ENCODE measurements at places on chromosomes 2 and 18.

DNA sequence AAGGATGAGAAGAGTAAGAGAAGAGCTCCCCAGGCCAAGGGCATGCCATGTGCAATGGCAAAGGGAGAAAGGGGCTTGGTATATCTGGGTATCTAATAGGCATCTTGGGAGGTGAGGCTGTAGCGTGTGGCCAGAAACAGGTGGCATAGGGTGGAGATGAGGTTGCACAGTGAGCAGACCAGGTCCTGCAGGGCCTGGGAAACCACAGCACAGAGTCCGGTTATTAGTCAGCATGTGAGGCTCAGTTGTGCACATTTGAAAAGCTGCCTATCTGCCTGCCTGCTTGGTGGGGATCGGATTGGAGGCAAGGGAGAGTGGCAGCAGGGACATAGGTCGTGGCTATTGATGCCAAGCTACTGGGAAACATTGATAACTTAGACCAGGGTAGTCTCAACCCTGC lies 190.6 kb downstream of the TPGS2 start:
- DNase-seq: no peak

DNA sequence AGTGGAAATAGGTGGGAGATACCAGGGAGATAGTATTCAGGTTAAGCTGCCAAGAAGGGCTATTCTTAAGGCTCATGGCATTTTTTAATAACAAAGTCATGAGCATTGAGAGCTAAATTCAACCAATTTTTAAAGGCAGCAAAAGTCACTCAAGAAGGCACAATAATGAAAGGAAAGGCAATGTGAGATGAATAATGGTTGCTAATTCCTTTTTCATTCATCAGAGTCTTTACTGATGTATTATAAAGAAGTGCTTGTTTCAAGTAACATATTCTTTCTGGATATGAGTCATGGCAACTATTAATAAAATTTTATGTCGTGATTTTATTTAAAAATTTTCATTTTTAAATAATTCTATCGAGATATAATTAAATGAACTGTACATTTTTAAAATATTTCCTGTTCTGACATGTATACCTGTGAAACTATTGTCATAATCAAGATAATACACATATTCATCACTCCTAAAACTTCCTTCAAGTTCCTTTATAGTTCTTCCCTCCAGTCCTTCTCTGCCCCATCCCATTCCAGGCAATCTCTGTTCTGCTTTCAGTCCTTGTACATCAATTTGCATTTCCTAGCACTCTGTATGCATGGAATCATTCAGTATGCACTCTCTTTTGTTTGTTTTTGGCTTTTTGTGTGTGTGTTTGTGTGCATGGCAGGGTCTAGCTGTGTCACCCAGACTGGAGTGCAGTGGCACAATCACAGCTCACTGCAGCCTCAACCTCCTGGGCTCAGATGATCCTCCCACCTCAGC lies 40.8 kb downstream of the VWC2L start:
- no peak for DNase-seq

DNA sequence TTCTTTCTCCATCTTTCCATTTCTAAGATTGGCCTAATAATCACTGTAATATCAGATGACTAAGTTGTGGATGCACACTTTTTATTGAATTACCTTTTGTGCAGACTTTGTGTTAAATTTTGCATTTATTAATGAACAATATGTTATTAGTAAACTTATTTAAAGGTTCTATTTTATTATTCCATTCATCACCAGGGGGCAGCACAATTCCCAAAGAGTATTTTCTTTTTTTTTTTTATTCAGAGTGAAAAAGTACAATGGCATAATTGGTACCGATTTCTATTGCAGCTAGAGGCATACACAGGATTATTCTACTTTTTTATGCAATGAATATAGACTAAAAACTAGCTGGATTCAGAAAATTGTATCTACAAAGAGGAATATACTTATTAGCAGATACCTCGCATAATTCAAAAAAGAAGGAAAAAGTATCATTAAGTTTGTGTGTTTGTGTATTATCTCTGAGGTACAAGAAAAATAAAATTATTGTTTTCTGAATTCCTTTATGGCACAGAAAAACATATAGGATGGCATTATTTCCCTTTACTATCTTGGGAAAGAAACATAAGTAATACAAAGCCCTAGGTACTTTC lies 390.6 kb downstream of the ERBB4 start:
- no peak for DNase-seq

DNA sequence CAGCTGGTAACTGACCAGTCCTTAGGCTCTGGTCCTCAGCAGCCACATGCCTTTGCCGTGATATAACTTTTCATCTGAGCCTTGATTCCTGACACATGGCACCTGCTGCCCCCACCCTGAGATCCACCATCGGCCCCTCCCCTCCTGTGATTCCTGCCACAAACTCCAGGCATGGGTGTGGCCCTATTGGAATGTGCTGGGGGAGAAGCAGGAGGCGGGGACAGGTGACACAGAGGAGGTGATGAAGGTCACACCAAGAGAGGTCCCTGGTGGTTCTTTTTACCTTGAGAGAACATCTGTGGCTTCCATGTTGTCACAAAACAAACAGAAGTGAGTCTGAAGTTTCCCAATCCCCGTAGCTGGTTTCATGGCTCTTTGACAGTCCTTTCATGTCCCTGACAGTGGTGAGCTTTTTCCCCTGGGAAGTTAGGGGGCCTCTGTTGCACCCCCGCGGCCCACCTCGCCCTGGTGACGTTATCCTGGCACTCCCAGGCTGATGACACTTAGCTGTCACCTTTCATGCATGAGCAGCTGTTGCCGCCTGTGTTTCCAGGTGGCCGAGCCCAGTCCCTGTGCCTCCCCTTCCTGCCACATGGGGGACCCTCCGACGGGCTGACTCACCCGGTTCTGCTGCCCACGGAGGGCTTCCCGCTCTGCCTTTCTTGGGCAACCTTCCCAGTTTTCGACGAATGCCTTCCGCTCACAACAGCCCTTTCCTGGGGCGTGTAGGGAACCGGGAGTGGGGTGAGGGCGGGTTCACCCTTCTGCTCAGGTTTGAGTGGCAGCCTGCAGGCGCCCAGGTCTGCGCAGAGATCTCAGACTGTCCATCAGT lies 66.3 kb upstream of the GLI2 start:
- DNase-seq: no peak

GRCh38 chr2:61288070-61288841 lies 126.3 kb downstream of the C2orf74 start:
- DNase-seq: no peak

DNA sequence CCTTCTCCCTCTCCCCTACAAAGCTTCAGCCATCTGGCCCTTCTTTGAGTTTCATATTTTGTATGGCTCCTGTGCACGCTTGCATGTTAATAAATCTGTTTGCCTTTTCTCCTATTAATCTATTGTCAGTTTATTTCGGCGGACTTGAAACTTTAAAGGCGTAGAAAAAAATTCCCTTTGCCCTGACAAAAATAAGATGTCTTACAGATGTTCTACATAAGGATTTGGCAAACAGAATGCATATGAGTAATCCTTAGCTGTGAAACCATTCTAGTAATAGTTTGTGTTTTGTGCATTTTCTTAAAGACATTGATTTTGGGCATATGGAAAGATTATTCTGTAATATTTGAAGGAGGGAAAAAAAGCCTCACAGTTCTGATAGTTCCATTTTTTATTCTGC lies 15.0 kb upstream of the BMPR2 start:
- no peak for DNase-seq

- DNase-seq: no peak
Measured at GRCh38 chr2:9740382-9741073, 102.7 kb upstream of the TAF1B start.

- no peak for DNase-seq
Measured at GRCh38 chr2:21019678-21020021, 24.2 kb downstream of the APOB start.

DNA sequence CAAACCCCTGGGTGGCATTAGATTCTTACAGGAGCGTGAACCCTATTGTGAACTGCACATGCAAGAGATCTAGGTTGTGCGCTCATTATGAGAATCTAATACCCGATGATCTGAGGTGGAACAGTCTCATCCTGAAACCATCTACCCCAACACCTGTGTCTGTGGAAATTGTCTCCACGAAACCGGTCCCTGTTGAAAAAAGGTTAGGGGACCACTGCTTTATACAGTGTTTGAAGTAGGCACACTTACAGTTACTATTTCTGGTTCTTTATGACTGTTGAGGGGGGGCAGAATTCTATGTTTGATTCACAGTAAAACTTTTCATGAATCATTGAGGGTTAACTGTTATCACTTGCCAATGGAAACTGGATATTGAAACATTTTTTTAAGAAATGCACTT lies 72.0 kb downstream of the RIF1 start:
- no peak for DNase-seq

GRCh38 chr2:9991829-9992273 lies 40.4 kb downstream of the GRHL1 start:
- DNase-seq: no peak

GRCh38 chr2:95401480-95401879 lies 1.0 kb upstream of the FAHD2A start:
- no peak for DNase-seq

DNA sequence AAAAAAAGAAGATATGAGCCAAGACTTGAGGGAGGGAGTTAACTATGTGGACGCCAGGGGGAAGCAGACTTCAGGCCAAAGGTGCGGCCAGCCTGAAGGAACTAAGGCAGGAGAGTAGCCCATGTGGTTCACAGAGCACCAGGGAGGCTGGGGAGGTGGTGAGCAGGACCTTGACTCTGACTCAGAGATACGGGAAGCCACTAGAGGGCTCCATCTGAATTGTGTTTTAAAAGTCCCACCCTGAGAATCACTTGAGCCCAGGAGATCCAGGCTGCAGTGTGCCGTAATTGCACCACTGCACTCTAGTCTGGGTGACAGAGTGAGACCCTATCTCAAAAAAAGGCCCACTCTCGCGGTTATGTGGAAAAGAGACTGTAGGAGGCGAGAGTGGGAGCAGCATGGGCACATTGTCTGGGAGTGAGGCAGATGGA lies 12.3 kb downstream of the CEP192 start:
- no peak for DNase-seq

DNA sequence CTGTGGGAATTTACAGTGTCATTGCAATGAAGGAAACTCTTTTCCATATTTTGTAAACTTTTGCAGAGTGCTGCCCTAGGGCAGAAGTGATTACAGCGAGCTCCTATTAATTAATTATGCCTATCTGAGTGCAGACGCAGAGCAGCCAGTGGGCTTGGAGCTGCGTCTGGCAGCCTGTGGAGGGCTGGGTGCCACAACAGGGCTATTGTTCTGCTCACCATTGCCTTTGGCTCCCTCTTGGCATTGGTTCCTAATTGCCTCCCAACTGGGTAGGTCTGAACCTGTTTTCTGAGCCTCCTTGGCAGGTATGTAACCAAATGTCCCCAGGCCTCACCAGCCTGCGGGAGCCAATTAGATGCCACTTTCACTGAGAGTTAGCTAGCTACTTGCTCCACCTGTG lies 25.6 kb upstream of the ITGB6 start:
- no peak for DNase-seq

DNA sequence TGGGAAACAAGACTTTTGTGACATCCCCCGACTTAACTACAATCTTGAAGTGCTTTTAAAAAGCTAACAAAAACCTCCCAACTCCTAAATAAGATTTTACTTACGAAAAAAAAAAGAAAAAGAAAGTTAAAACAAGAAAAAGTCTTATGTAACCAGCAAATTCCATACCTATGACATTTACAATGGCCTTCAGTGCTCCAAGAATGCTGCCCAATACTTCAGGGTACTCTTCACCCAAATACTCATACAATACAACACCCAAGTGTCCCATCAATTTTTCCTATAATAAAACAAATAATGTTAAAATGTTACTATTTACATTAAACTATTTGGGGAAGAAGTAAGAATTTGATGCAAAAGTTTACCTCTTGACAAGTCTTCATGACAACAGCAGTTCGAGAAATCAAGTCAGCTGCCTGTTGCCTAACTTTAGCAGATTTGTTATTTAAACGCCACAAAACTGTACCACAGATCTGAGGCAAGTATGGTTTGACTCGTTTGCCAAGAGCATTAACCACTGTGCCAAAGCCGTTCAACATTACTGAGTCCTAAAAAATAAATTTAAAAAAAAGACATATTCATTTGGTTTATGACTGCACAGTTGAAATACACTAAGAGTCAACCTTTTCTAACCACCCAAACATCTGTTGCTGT lies 34.8 kb downstream of the SF3B1 start:
- DNase-seq: no peak

DNA sequence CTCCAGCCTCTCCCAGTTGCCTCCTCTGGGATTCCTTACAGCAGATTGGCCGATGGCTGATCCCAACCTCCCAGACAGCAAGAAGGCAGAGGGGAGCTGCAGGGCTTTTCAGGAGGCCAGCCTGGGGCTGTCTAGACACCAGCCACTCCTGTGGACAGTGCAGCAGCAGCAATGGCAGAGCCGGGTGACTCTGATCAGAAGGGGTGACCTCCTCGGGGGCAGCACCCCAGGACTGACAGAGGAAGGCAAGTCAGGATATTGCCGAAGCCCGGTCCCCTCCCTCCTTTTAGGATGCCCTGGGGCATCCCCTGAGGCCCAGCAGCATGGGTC lies 84.5 kb downstream of the INHBB start:
- DNase-seq: no peak

DNA sequence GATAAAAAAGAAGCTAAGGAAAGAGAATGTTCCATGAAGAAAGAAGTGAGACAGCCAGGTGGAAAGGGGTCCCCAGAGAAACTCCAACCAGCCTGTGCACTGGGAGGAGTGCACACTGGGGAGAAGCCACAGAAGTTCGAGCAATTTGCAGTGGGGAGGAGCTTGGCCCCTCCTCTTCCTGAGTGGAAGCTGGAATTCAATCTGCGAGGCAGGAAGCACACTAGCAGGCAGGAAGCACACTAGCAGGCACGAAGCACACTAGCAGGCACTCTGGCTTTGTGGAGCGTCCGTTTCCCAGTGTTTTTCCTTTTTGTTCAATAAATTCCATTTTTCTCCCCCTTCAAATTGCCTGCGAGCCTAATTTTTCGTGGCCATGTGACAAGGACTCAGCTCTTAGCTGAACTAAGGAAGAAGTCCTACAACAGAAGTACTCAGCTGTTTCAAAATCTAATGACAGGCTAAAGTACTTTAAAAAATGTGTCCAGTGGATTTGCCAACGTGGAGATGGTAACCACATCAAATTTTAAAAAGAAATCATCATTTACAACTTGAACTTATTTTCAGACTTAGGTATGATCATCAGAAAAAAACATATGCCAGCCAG lies 21.4 kb upstream of the SPIRE1 start:
- DNase-seq: no peak

DNA sequence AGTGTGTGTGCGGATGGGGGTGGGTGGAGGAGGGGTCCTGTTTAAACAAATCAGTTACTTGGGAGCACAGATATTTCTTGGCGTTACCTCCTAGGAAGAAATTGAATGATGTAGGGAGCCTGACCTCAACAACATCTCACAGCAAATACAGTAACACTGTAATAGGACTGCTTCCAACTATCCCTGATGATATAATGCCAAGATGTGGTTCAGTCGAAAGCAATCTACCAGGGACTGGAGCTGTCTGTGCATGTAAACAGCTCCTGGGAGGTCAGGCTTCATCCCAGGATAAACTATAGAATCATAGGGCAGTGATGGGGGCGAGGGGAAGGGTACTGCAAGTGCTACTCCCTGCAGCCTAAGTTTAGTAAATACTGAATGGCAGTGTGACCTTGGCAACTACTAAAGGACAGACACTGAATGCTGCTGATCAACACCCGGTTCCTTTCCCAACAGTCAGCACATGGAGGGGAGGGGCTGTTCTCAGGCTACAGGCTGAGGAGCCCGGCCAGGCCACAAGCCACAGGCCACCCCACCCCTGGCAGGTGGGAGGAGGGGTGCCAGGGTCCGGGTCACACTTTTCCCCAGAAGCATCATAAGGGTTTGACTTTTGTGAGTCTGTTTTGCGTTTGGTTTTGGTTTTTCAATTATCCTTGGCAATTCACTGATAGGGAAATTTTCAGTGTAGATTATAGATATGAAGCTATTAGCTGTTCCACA lies 85.3 kb upstream of the ZNF397 start:
- DNase-seq: no peak

GRCh38 chr2:169036736-169037440 lies 5.8 kb upstream of the ABCB11 start:
- DNase-seq: no peak

Data from thoracic aorta (tissue), 2 donors.